Stimulated activated CD8-positive, alpha-beta memory T cell treated with anti-CD3 and anti-CD28 coated beads, Interleukin-2, amount 100 ng/mL, for 1 hour (primary cell): ENCODE measurements at places on chromosomes 5 and 9.

DNA sequence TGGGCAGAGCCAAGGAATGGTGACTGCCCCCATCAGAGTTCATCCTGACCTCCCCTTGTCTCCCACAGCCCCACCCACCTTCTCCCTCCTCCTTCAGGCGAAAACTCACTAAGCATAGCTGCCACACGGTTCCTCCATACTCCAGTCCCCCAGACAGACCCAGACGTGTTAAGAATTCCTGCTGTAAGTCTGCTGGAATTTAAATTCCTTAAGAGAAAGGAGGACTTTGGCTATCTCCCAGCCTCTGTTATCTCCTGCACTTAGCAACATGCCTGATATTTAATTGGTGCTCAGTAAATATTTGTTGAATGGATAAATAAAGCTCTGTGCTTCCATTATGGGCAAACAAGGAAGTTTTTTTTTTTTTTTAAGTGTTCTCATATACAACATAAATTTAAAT is 213.7 kb downstream of the RFK start:
- no peak for DNase-seq

- DNase-seq, result no peak
Observed at GRCh38 chr5:74382987-74383593, 257.4 kb downstream of the ENC1 start.

DNA sequence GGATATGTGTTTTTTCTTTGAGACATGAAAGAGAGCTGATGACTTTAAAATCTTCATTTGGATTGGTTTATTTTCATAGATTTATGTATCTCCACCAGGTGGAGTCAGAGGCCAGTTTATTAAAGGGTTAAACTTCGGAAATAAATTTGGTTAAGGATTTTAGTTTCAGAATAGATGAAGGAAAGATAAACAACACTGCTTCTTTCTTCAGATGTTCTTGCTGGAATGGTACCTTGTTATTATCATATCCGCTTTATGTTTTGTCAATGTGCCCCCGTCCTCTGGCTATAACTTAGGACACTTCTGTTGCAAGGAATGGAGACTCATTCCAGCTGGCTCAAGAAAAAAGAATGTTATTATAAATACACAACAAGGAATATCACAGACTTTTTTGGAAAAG is 81.2 kb downstream of the ALDH1A1 start:
- DNase-seq, result no peak

DNA sequence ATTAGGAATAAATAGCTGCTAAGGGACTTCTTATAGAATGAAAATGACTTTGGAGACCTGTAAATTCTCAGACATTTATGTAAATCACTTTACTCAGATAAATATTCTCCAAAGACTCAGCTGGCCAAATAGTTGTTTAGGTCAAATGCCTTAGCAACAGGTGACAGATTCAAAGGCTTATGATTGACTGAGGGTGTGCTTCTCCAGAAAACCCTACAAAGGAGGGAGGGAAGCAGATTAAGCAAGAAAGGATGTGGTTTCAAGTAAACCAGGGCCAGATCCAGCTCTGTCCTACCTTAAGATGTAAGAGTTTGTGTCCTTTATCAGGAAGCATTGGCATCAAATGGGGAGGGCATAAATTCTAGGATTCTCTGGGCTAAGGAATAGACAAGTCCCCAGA is 433.0 kb downstream of the TLE1 start:
- no peak for DNase-seq

- DNase-seq, result no peak
Observed at GRCh38 chr9:86413971-86414880, 60.0 kb upstream of the TUT7 start.

DNA sequence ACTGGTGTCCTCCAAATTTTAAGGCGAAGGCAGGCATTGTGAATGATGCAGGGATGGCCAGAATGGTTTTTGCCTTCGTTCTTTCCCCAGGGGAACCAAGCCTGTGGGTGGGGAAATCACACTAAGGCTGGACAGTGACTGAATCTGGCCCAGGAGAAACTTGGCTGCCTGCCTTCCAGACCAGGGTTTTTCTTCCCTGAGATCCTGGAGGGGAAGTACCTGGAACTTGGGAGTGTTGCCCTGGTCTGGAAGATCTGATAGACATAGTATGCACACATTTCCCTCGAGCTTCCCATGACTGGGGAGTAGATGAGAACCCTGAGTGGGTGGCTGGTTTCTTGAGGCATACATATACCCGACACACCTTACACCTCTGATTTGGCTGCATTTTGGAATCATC is 664 bp upstream of the IL11RA start:
- DNase-seq, result no peak

DNA sequence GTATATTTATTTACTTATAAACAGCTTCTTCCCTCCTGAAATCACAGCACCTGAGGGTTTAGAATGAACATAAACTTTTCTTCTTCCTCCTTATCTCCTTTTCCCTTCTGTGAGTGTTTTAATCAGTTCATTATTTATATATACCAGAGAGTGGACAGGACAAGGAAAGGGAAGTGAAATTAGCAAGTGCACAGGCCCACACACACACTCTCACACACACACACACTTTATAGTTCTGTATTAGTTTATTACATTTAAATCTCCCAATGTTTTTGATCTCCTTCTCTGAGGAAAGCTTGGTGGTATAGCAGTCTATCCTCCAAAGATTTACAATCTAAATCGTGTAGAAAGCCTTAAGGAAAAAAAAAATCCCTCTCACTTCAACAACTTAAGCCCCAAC is 353.5 kb downstream of the NDUFS4 start:
- DNase-seq, result no peak

DNA sequence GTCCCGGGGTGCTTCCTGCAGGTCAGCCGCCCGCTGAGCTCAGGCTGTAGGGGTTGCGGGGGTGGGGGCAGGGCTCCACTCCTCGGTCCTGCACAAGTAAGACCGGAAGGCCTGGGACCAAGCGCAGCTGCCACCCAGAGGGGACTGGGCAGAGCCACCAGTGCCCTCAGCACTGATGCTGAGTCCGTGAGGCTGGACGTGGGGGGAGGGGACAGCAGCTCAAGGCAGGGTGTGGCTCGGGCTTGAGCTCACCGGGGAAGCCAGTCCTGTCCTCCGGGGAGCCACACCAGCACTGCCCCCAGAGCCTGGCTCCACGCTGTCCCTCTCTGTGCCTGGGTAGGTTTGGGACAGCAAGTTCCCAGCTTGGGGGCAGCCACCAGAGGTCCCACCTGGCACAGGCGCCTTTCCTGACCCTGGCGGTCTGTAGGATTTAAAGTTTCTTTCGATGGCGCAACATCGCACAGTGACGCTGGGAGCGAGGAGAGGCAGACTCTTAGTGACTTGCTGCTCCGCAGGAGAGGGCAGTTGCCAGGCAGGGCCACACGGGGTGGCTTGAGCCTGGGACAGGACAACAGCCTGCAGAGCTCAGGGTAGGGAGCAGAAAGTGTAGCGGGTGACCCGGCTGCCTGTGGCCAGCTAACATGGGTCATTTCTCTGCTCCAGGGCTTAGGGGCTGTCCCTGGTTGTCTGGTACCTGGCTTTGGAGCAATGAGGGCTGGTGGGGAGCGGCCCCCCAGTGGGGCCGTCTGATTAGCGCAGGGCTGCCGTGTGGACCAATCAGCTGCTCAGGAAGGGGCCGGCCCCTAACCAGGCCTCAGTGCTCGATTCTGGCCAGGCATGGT is 5.7 kb downstream of the LCN1 start:
- DNase-seq, result no peak

GRCh38 chr9:38662763-38663593 is 42.6 kb upstream of the ANKRD18A start:
- no peak for DNase-seq

DNA sequence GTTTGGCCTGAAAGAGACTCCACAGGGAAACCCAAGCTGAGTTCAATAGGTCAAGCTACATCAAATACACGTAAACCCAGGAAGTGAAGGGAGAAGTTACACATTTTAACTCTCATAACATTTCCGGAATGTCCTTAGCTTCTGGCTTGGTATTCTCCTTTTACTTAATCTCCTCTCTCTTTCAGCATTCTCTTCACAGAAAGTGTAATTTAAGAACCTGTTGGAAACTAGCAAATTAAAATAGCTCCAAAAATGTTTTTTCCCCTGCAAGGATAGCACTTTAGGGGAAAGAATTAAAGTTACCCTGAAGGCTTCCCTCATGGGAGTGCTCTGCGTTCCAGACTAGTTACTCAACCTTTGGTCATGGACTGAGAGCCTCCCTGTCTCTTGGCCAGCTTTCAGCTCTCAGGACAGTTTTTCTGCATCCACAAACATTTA is 292.7 kb upstream of the TARS1 start:
- DNase-seq, result no peak

DNA sequence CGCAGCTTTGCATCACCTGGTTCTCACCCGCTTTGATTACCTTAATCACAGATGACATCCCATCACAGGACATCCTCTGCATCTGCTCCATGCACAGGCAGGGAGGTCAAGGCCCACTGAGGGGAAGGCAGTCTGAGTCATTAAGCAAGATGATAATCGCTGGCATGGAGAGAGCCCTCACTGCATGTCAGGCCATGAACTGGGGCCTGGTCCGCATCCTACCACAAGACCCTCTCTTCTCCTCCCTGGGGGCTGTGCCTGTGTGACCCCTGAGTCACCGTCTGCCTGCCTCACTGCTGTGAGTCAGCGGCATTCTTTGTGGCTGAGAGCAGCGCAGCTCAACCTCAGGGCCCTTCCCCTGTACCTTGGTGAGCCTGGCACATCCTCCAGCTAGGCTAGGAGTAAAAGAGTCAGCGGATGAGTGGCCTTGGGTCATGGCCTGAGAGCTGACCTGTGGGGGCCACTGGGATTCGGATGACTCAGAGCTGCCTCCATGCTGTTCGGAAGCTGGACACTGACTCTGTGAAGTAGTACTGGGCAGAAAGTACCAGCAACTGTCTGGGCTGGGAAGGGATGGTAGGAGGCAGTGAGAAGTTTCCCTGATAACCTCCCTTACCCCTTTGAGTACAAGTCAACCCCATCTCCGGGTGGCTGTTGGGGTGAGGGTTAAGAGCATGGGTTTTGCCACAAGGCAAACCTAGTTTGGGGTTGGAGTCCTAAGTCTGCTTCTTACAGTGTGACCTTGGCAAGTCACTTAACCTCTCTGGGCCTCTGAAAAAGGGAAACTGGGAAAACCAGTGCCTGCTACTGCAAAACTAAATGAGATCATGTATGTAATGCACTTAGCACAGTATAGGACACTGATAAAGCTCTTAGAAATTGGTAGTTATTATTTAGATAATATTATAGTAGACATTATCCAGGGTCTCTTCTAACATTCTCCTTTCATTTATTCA is 14.6 kb upstream of the ARSI start:
- no peak for DNase-seq

GRCh38 chr9:38127271-38127839 is 58.3 kb upstream of the SHB start:
- no peak for DNase-seq

GRCh38 chr9:19481121-19481870 is 72.5 kb downstream of the ACER2 start:
- DNase-seq, result no peak

DNA sequence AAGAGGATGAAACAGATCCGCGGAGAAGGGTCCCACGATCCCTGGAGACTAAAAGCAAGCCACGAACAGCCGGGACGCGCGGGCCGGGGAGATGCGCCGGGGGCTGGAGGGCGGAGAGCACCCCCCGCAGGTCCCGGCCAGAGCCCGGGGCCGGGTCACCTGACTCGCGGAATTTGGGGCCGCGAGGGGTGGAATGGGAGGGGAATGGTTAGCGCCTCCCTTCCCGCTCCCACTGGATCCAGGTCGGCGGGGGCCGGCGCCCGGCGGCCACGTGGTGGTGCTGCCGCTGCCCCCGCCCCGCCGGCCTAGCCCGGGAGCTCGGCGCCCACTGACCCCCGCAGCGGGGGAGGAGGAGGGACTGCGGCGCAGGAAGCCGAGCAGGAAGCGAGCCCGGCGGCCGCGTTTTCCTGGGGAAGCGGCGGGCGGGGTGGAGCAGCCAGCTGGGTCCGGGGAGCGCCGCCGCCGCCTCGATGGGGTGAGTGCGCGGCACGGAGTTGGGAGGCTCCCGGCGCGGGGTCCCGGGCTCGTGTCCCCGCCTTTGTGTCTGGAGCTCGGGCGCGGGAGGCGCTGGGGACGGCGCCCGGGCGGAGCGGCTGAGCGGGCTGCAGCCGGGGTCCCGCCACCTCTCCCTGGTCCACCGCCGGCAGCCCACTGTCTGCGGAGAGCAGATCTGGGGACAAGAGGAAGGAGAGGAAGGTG is at the start of gene RAI14:
RAI14 (plus strand) TSS at position 328 of the 699 bp plus-strand sequence. CDS start 30,592 bp downstream, outside the sequence.
- DNase-seq, result no peak

- no peak for DNase-seq
Observed at GRCh38 chr5:157388111-157388710, 71.8 kb upstream of the NIPAL4 start.

DNA sequence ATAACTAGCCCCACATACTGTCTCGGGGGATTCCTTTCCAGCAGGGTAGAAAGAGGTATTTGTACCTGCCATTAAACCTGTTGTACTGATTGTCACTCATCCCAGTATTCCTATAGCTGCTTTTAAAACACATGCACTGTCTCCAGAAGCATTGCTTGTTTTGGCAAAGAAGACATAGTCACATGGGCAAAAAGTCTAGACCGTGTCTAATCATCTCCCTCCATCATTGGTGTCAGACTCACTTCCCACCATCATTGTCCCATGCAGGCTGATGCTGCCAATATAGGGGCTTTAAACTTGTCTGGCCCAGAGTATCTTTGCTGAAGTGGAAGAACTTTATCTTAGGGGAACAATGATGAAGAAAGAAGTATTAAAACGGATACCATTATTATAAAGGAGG is 12.6 kb downstream of the DNAJC21 start:
- DNase-seq, result no peak

DNA sequence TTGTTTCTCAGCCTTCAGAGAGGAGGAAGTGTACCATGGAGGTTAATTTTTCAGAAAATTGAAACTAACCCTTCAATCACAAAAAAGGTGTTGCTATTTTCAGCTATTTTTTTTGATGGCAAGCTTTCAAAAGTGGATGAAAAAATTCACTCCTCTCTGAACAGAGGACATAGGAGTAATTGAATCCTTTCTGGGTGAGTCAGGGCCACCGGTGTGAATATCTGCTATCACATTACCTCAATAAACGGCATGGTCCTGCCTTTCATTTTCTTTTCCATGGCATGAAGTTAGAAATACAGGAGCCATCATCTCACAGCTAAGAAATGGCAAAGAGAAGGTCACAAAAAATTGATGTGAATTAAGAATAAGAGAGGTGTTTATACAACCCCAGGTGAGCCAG is 90.2 kb upstream of the CCDC112 start:
- DNase-seq, result no peak

DNA sequence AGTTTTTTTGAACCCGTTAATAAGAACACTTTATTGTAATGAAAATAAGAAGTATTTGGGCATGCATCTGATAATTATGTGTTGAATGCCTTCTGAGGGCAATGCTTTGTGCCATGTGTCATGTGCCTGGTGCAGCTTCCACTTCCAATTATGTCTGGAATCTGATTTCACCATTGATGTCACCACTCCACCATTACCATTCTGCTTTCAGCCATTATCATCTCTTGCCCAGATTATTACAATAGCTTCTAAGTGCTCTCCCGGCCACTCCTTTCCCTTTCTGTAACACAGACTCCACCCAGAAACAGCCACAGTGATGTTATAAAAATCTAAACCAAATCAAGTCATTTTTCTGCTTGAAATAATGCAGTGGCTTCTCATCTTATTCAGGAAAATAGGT is 171.7 kb downstream of the C9orf152 start:
- no peak for DNase-seq

- no peak for DNase-seq
Observed at GRCh38 chr5:15260356-15261268, 239.4 kb upstream of the FBXL7 start.
